ENCODE measurements at places on chromosomes 11 and 22.
A peak's percentile ranks its signal among the peaks of the same experiment; 100 is the strongest.

DNA sequence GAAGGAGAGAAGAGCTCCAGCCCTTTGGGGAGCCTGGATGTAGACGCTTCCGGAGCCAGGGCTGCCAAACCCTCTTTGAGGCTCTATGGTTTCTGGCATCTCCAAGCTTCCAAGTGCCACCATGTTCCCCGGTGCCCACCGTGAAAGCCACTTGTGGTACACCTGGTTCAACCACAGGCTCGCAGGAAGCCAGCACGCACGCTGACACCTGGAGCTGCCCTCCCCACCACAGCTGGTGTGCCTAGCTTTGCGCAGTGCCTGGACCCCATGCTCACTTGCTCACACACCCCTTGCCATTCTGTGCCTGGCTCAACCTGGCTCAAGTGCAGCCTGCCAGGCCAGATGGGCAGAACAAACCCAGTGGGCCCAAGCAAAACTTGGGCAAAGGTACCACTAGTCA lies 831.4 kb downstream of the DLG2 start:
- no peak for DNase-seq

DNA sequence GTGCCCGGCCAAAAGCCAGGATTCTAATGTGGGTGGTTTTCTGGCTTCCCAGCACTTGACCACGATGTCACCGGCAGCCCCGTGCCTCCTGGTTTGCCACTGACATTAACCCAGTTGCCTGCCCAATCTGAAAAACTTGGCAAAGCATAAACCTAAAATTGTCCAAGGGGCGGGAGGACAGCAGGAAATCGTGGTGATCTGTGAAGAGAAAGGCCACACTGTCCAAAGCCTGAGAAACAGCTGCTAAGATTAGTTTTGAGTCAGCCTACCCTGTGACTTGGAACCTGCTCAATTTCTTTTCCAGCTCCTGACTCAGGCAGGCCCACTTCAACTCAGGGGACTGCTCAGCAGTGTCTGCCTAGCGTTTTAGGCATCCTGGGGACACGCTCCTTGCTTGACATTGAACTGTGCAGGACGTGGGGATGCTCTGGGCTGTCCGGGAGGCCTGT lies 8.2 kb upstream of the F2 start:
- peak; percentile 97 for DNase-seq

DNA sequence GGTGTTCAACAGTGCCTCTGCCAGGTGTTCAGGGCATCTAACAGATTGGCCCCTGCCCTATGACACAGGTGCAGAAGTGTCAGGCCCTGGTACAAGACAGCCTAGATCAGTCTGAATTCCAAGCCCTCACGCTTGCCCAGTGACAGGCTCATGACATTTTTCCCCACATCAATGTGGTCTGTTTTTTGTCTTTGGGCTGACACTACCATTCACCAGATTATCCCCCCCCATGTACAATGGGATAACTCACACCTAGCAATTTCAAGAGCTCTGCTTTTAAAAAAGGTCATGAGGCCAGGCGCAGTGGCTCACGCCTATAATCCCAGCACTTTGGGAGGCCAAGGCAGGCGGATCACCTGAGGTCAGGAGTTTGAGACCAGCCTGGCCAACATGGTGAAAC lies 155.5 kb upstream of the PITPNB start:
- no peak for DNase-seq

DNA sequence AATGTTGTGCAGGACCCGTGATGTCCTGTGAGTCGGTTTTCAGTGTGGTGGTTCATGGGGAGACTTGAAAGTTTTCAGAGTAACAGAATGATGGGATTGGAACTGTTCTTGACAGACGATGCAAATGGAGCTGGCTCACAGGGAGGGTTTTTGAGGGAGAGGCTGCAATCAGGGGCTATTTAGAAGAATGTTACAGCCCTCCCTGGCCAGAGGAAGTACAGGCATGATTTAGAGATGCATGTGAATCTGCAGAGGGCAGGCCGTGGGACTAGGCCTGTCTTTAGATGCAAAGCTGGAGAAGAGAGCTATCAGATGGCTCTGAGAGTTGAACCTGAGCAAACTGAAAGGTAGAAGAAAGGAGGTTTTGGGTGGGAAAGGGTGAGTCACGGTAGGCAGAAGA lies 74.6 kb upstream of the YWHAH start:
- no peak for DNase-seq

DNA sequence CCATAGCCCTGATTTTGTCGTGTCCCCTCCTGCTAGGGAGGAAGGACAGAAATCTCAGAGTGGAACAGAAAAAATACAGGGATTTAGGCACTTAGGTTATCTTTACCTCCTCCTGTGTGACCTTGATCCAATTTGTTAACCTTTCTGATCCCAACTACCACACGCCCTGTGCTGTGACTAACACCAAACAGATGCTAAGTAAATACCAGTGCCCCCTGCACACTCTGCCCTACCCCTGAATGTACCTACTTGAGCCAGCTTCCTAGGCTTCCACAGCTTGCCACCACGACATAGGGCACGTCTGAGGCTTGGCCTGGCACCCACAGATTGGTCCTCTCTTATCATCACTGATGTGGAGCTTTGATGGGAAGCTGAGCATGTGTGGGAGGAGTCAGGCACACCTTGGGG lies 9.2 kb downstream of the MYO18B start:
- no peak for DNase-seq

DNA sequence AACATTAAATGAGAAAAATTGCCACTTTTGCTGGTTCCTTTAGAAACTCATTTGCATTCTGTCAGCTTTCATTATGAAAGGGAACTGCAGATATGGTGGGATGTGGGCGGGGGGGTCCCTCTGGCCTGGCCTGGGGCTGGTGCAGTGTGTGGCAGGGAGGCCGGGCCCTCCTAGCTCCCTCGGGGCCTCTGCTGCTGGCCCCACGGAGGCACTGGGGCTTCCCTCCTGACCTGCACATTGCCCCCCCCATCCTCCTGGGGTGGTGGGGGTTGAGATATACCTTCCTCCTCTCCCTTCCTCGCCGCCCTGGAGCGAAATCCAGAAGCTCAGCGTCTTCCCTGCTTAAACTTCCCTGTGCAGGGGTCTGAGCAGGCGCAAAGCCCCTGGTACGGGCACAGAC lies 1005.9 kb downstream of the BRD1 start:
- no peak for DNase-seq

- peak; percentile 78 for DNase-seq
Measured at GRCh38 chr22:35648066-35649025, at the start of gene APOL6. Gene APOL6 (plus strand): TSS chr22:35648446. CDS start chr22:35656426, 7,980 bp downstream.

DNA sequence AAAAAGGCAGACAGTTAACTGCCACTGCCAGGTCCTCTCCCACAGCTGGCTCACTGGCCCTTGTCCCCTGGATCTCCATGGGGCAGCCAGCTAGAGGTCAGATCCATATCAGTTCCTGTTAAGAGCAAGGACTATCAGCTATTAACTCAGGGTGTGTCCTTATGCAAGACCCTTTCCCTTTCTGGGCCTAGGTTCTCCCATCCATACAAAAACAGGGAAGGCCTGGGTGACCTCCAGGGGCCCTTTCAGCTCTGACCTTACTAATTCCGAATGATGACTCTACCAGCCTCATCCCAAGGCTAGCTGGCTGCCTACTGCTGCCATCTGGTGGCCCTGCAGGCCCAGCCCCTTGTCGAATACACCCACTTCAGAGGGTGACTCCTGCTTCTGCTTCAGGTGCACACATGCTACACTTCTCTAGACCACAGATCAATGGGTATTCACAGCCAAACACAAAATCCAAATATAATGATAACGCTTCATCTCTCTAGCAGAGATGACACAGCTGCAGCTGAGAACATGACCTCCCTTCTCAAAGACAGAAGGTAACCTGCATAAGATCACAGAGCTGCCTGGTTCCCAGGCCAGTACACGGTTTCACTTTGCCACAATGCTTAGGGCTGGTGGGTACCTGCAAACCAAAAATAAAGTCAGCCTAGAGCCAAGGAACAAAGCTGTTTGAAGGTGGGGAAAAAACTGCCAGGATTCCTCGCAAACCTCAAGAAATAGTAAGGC lies 34.1 kb downstream of the SERGEF start:
- DNase-seq = peak; percentile 59

- no peak for DNase-seq
Measured at GRCh38 chr11:128860571-128861361, 6.3 kb downstream of the KCNJ1 start.

- DNase-seq = no peak
Measured at GRCh38 chr11:27705873-27706820, 5.9 kb upstream of the BDNF start.

DNA sequence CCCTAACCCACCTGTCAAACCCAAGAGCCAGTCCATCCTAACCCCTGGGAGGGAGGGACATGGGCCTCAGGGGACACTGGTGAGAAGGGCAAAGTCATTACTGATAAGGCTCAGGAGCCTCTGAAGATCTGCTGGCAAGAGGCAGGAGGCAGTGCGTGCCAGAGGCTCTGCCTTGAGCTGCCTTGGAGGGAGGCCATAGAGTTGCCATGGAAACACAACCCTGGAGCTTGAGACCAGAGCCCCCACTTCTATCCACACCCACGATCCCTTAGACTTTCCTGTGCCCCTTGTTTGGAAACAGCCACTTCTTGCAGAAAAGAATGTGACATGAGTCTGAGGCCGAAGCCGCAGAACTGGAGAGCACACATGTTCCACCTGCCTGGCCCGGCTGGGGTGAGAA lies 89.7 kb upstream of the CSNK2A3 start:
- DNase-seq = no peak

DNA sequence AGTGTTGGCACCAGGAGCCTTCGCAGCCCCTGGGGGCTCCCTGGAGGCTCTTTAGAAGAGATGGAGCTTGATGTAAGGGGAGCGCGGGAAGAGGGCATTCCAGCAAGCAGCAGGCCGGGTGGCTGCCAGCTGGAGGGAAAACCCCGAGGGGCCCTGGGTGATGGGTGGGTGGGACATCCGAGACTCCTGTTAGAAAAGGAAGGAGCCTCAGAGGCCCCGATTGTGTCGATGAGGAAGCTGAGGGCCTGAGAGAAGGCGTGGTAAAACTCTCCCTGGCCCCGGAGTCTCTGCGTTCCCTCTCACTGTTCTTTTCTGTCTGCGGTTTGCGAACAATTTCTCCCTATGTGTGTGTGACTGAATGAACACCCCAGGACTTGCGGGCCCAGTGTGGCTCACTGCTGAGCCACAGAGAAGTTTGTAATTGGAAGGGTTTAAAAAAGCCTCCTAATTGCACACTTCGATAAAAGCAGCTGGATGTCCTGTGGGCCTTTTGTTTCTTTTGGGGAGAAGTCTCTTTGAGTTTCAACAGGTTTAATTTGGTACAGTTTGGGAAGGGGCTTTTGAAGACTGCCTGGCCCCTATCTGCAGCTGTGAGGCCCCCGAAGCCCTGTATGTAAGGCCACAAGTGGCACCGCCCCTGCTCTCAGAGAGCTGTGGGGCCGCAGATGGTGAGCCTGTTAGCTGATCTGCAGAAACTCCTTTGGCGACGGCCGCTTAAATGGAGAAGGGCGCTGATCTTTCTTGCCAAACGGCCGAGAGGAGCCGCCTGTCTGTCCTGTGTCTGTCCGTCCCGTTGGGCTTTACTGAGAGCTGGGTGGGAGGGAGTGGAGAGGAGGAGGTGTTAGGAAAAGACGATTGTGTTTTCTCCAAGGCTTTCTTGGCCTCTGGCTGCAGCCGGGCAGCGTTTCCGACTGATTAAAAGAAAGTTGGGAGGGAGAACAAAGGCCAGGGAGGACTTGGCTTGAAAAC lies 2.0 kb downstream of the FBLN1 start:
- DNase-seq = peak; percentile 80

- DNase-seq = peak; percentile 5
Measured at GRCh38 chr11:17790453-17790852, 55.9 kb downstream of the KCNC1 start.

DNA sequence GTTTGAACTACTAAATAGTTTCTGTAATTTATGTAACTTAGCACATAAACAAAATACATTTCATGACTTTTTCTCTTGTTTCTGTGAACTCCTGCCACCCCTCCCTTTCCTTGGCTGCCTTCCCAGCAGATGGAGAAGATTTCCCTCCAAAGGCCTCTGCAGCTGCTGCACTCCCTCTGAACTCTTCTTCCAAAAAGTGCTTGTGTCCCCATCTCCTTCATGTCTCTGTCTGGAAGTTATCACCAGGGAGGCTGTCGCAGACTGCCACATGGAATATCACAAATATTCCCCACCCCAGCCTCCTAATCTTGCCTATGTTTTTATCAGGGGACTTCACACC lies 1068.3 kb downstream of the OPCML start:
- no peak for DNase-seq

DNA sequence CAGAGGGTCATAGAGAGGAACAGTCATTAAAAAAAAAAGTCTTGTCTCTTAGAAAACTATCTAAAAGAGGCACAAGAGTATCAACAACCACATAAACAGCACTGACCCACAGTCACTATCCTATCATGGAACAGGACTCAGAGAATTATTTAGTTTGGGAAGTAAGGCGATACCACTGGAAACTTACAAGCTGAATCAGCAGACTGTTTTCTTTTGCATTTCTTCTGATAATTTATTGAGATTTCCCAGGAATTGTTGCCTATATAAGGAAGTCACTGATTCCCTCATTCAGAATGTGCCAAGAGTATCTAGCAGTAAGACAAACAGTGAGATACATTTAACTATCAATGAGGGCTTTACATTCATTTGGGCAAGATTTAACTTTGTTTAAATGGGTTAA lies 304.1 kb downstream of the GUCY1A2 start:
- no peak for DNase-seq

DNA sequence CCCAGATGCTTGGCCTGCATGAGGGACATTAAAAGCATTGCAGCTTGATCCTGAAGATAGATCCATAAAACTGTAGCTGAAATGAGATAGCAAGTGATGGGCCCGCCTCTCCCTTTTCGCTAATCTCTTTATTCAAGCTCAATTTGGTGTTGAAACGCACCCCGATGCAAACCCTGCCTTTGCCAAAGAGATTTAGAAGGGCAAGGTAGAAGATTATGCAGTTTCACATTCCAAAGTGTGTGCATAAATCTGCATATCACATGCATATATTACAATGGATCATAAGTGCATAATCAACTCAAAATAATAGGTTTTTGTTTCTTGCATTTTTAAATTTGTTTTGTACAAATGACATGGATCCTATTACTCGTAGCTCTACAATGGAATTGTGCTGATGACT lies 80.1 kb upstream of the SHANK2 start:
- DNase-seq = no peak

GRCh38 chr11:88501541-88501940 lies 164.0 kb upstream of the CTSC start:
- DNase-seq = peak; percentile 48

GRCh38 chr11:90323289-90323688 lies 100.4 kb upstream of the CHORDC1 start:
- no peak for DNase-seq

GRCh38 chr11:19777377-19778102 lies 64.9 kb downstream of the NAV2 start:
- DNase-seq = peak; percentile 62

GRCh38 chr11:66126808-66127555 lies 56.9 kb downstream of the PACS1 start:
- DNase-seq = peak; percentile 87
